ENCODE measurements at places on chromosomes 4 and X. TPM values are rescaled to one million over a fixed set of nuclear protein-coding genes. Genes with fewer than 3 reads are reported as not detected.

DNA sequence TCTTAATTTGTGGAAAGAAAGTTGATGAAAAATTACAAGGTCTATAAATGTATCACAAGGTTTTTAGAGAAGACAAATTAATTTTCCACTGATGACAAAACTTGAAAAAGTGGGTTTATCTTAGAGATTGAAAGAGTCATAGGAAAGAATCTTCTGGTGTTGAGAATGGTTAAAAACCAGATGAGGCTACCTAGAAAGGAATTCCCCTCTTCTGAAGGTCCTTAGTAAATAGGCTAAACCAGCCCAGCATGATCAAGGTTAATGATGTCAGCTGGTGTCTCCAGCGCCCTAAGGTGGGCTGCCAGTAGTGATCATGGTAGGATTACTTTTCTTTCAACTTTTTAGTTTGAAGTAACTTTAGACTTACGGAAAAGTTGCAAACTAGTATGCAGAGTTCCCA is 71.8 kb upstream of the PGRMC2 start:
- H3K27me3 ChIP-seq = no peaks in the 10 kb centered on the region
- H3K36me3 ChIP-seq = no peaks in the 10 kb centered on the region
- H3K4me1 ChIP-seq = no peaks in the 10 kb centered on the region
- DNase-seq = no peak
- H3K4me3 ChIP-seq = no peak overlapping the region

- H3K27ac ChIP-seq = no peak overlapping the region
- H3K36me3 ChIP-seq = peaks cover 11% of the 10 kb centered on the region
- no peaks in the 10 kb centered on the region for H3K27me3 ChIP-seq
- H3K4me1 ChIP-seq = peaks cover 28% of the 10 kb centered on the region
- peak overlapping the region; percentile 72 for H3K4me3 ChIP-seq
Observed at GRCh38 chrX:70289168-70289792, 447 bp downstream of the PDZD11 start.

GRCh38 chrX:147978931-147979330 is 2.2 kb upstream of the FMR1NB start:
- H3K36me3 ChIP-seq = no peaks in the 10 kb centered on the region
- DNase-seq = no peak
- H3K27me3 ChIP-seq = no peaks in the 10 kb centered on the region

FAM3A gene
- total RNA-seq = 36.4 TPM

CXorf49 gene
- total RNA-seq = not detected

GRCh38 chr4:95409127-95409526 is 139.6 kb downstream of the UNC5C start:
- H3K4me1 ChIP-seq = no peaks in the 10 kb centered on the region
- no peak for DNase-seq
- H3K4me3 ChIP-seq = no peak overlapping the region
- no peaks in the 10 kb centered on the region for H3K36me3 ChIP-seq
- no peaks in the 10 kb centered on the region for H3K27me3 ChIP-seq

GRCh38 chr4:18021720-18022571 is at the start of gene LCORL:
Gene LCORL, minus strand, starts transcription at chr4:18021755. Its CDS starts 4 bp downstream, at chr4:18021751.
- peak within 1 kb of the TSS; percentile 58 for H3K27ac ChIP-seq
- DNase-seq = peak; percentile 98
- peak within 1 kb of the TSS; percentile 86 for H3K4me3 ChIP-seq

GRCh38 chr4:127138586-127138985 is 494.2 kb upstream of the INTU start:
- H3K4me3 ChIP-seq = no peak overlapping the region
- no peak overlapping the region for H3K27ac ChIP-seq
- DNase-seq = no peak
- no peaks in the 10 kb centered on the region for H3K36me3 ChIP-seq

GLUD2 gene
- total RNA-seq = 0.07 TPM

PLK4 gene
- total RNA-seq = 31.2 TPM

- H3K4me1 ChIP-seq = peaks cover 32% of the 10 kb centered on the region
- H3K36me3 ChIP-seq = peaks cover 84% of the 10 kb centered on the region
- H3K4me3 ChIP-seq = no peak overlapping the region
- DNase-seq = no peak
- no peaks in the 10 kb centered on the region for H3K27me3 ChIP-seq
- no peak overlapping the region for H3K27ac ChIP-seq
Observed at GRCh38 chr4:128854433-128854832, 44.9 kb downstream of the JADE1 start.

DNA sequence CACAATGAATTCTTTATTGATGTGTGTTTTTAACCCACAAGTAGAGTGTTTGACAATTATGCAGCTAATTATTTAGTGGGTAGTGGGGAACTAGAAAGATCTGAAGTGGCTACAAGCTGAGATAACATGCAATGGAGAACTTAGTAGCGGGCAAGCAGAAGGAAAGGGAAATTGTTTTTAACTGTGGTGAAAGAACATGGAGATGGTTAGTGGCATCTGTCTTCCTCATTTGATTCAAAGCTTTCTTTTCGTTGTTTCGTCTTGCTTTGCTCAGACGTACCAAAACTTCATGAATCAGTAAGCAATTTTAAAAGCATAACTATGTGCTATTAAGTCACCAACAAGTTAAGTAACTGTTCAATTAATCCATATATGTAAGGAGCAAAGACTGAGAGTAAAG is 169.9 kb downstream of the BANK1 start:
- no peak overlapping the region for H3K27ac ChIP-seq
- H3K4me1 ChIP-seq = peaks cover 15% of the 10 kb centered on the region
- no peaks in the 10 kb centered on the region for H3K36me3 ChIP-seq
- H3K27me3 ChIP-seq = no peaks in the 10 kb centered on the region

TRAM1L1 gene
- not detected for total RNA-seq

GRCh38 chr4:7764466-7764865 is 175.2 kb downstream of the AFAP1 start:
- DNase-seq = no peak
- H3K27ac ChIP-seq = no peak overlapping the region
- H3K4me3 ChIP-seq = no peak overlapping the region
- no peaks in the 10 kb centered on the region for H3K36me3 ChIP-seq
- H3K4me1 ChIP-seq = no peaks in the 10 kb centered on the region

DNA sequence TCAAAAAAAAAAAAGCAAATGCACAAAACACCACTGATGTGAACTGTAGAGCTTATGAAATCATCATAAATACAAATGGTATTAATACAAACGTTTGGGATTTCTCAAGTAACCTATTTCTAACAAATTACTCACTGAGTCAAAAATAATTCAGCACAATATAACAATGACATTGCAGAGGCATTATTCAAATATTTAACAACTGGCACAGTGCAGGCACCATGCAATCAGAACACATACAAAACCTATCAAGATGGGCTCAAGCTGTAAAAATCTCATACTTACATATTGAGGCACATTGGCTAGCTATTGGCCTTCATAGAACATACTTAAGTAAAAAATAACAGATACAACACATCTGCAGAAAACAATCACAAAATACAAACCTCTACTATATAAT is 81.1 kb downstream of the LRBA start:
- no peak overlapping the region for H3K4me3 ChIP-seq
- no peak for DNase-seq
- H3K27ac ChIP-seq = no peak overlapping the region
- no peaks in the 10 kb centered on the region for H3K27me3 ChIP-seq
- peaks cover under 1% of the 10 kb centered on the region for H3K36me3 ChIP-seq

PDZD4 gene
- not detected for total RNA-seq

DNA sequence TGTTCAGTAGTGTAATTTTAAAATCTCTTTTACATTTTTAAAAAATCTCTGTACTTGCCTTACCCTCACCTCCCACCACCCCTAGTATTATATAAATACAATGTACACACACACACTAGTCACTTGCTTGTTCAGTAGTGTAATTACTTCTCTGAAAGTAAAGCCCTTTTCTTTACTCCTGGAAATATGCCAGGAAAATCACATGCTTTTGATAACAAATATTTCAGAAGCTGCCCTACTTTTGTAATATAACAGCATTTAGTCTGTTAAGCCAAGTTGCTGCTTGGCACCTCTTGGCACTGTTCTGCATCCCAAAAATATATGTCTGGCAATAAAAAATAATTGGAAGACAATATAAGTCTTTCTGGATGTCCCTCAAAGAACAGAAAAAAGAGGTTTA is 172.8 kb upstream of the APOOL start:
- H3K27me3 ChIP-seq = no peaks in the 10 kb centered on the region
- no peak overlapping the region for H3K27ac ChIP-seq
- no peak overlapping the region for H3K4me3 ChIP-seq
- no peaks in the 10 kb centered on the region for H3K4me1 ChIP-seq

- no peak overlapping the region for H3K27ac ChIP-seq
- DNase-seq = peak; percentile 64
- H3K4me3 ChIP-seq = no peak overlapping the region
Observed at GRCh38 chrX:54825716-54826438, 18.3 kb downstream of the MAGED2 start.

DNA sequence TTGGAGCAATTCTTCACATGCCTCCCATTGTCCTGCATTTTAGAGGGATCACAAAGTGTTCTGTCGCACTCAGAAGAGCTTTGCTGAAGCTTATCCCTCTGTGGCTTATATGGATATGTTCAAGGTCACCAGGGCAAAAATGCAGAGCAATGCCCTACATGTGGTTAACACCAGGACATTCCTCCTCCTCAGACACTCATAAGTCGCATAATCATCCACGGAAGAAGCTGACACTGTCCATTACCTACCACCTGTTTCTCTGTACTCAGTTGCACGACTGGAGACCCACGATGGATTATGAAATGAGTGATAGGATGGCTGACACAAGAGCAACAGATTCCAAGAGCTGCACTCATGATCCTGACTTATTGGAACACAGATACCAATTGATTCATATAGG is 68.7 kb upstream of the PRDX4 start:
- no peak overlapping the region for H3K27ac ChIP-seq
- DNase-seq = no peak
- no peaks in the 10 kb centered on the region for H3K27me3 ChIP-seq
- no peaks in the 10 kb centered on the region for H3K36me3 ChIP-seq
- H3K4me1 ChIP-seq = no peaks in the 10 kb centered on the region
- no peak overlapping the region for H3K4me3 ChIP-seq

- H3K27me3 ChIP-seq = no peaks in the 10 kb centered on the region
- H3K4me3 ChIP-seq = no peak overlapping the region
- no peaks in the 10 kb centered on the region for H3K4me1 ChIP-seq
- no peak for DNase-seq
Observed at GRCh38 chr4:84852081-84852480, 114.4 kb downstream of the WDFY3 start.

GRCh38 chrX:39507617-39508299 is 590.0 kb downstream of the BCOR start:
- H3K4me3 ChIP-seq = no peak overlapping the region
- no peaks in the 10 kb centered on the region for H3K4me1 ChIP-seq
- H3K27ac ChIP-seq = no peak overlapping the region

CDX4 gene
- not detected for total RNA-seq

GRCh38 chr4:110472583-110473329 is 3.2 kb upstream of the ENPEP start:
- H3K4me1 ChIP-seq = no peaks in the 10 kb centered on the region
- H3K4me3 ChIP-seq = no peak overlapping the region
- H3K27me3 ChIP-seq = no peaks in the 10 kb centered on the region

KDR gene
- total RNA-seq = not detected

GRCh38 chr4:102533904-102534303 is 32.7 kb downstream of the NFKB1 start:
- H3K4me3 ChIP-seq = no peak overlapping the region
- no peaks in the 10 kb centered on the region for H3K27me3 ChIP-seq
- no peak overlapping the region for H3K27ac ChIP-seq
- H3K4me1 ChIP-seq = peaks cover 11% of the 10 kb centered on the region
- DNase-seq = no peak
- H3K36me3 ChIP-seq = no peaks in the 10 kb centered on the region

DNA sequence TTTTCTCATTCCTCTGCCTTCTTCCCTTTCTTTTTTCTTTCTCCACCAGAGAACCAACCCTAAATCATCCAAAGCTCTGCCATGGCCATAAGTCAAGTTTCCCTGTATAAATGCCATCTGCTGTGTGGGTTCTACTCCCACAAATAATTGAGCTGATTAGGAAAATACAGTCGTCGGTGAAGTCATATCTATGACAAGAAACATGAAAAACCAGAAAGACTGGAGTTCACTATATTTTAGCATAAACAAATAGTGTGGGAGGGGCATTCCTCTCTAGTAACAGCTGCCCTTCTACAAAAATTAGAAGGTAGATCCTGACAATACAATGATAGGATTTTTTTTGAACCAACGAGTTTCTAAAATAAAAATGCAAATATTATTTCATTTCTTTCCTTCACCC is 48.8 kb downstream of the SPOCK3 start:
- no peaks in the 10 kb centered on the region for H3K4me1 ChIP-seq
- no peak for DNase-seq
- H3K27ac ChIP-seq = no peak overlapping the region
- H3K4me3 ChIP-seq = no peak overlapping the region
- H3K27me3 ChIP-seq = no peaks in the 10 kb centered on the region

CT45A9 gene
- total RNA-seq = not detected

DNA sequence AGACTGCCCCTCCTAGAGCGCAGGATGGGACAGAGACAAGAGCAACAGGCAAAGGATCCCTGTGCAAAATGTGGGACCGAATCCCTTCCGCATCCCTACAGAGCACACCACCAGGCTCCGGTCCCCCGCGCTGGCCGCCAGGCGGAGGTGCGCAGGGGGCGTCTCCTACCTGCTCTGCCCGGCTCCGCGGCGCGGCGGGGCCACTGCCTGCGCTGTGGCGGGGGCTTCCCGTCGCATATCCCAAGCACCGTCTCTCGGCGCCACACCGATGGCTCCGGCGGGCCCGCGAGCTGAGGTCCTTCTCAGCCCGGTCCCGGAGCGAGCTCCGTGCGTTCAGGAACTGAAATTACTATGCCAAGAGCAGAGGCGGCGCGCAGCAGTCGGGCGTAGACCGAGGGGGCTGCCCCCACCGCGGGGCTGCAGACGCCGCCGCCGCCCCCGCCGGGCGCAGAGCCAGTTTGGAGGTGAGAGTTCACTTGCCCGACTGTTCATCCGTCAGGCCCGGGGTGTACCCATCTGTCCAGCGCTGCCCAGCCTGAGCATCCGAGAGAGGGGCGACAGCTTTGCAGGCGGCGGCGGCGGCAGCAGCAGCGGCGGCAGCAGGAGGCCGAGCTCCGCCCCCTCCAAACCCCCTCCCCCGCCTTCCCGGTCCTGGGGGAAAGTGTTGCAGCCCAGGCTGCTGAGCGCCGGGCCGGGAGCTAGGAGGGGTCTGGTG is at the start of gene GPRIN3:
TSS of gene GPRIN3 (minus strand) at position 355 of the 715 bp plus-strand sequence. CDS start 57,690 bp downstream, outside the sequence.
- no peak for DNase-seq
- no peaks in the 10 kb centered on the region for H3K27me3 ChIP-seq
- peak within 1 kb of the TSS; percentile 55 for H3K4me3 ChIP-seq
- H3K4me1 ChIP-seq = peaks cover 37% of the 10 kb centered on the region
- no peak within 1 kb of the TSS for H3K27ac ChIP-seq
- no peaks in the 10 kb centered on the region for H3K36me3 ChIP-seq

DNA sequence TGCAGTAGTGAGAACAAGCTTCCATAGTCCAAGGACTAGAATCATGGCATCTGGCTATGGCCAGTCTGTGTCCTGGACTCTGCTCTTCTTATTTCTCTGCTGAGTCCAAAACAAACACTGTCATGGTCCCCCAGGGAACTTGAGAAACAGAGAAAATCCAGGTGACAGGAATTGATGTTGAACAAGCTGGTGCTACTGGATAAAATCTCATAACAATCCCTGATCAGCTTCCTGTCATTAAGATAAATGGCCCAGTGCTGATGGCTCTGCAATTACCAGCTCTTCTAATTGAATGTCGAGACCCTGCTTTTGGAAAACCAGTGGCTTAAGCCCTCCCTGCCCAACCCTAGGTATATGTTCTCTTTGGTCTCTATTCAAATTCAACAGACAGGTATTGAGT is 58.8 kb upstream of the ARHGAP36 start:
- DNase-seq = no peak
- H3K36me3 ChIP-seq = no peaks in the 10 kb centered on the region
- H3K4me1 ChIP-seq = no peaks in the 10 kb centered on the region
- no peak overlapping the region for H3K4me3 ChIP-seq
- no peaks in the 10 kb centered on the region for H3K27me3 ChIP-seq

GRCh38 chrX:17560385-17560784 is 176.9 kb upstream of the SCML1 start:
- peaks cover 3% of the 10 kb centered on the region for H3K27me3 ChIP-seq
- no peaks in the 10 kb centered on the region for H3K4me1 ChIP-seq
- H3K4me3 ChIP-seq = no peak overlapping the region
- H3K27ac ChIP-seq = no peak overlapping the region
- no peak for DNase-seq
- H3K36me3 ChIP-seq = no peaks in the 10 kb centered on the region
